ENCODE measurements at places on chromosomes 1 and 21.

GRCh38 chr1:198595765-198596164, 43.1 kb upstream of the PTPRC start:
- DNase-seq = no peak

DNA sequence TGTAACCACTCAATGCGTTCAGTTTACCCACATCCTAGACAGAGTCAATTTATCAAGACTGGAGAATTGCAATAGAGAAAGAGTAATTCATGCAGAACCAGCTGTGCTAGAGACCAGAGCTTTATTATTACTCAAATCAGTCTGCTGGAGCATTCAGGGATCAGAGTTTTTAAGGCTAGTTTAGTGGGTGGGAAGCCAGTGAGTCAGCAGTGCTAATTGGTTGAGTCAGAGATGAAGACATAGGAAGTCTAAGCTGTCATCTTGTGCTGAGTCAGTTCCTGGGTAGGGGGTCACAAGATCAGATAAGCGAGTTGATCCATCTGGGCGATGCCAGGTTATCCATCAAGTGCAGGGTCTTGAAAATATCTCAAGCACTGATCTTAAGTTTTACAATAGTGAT, 499.6 kb downstream of the MRPL39 start:
- DNase-seq = no peak

DNA sequence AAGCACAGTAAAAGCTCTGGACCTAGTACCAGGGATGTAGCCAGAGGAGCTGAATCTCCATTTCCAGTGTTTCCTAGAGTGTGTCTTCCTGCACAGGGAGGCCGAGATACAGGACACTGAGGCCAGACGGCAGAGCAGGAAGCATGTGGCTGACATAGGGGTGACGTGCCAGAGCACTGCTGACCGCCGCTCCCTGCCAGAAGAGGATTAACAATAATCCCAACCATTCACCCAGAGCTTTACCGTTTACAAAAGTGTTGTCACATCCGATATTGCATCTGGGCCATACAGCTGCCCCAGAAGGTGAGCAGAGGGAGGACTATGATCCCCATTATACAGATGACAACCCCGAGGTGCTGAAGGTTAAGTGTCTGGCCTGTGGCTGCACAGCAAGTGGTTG, 5.8 kb upstream of the CLDN19 start:
- no peak for DNase-seq

- DNase-seq = no peak
Observed at GRCh38 chr1:52792036-52792435, 50.5 kb upstream of the ZYG11A start.

- no peak for DNase-seq
Observed at GRCh38 chr1:85554630-85555327, 25.8 kb upstream of the CCN1 start.
